Activated CD4-positive, alpha-beta T cell treated with anti-CD3 and anti-CD28 coated beads, Interleukin-2, amount 10 ng/mL, durations not matched to agents 7 days and 5 days (primary cell): ENCODE measurements at places on chromosomes 2 and 18. TPM values are rescaled to one million over a fixed set of nuclear protein-coding genes. Genes with fewer than 3 reads are reported as not detected.

The HOXD1 gene
- not detected for total RNA-seq

The TMEFF2 gene
- total RNA-seq = not detected

The CPO gene
- not detected for total RNA-seq

The NYAP2 gene
- not detected for total RNA-seq

The NPHP1 gene
- 0.27 TPM for total RNA-seq

The PDE1A gene
- not detected for total RNA-seq

The DUSP2 gene
- 14.2 TPM for total RNA-seq

The ALK gene
- total RNA-seq = not detected

The NTSR2 gene
- total RNA-seq = not detected

The MYCN gene
- not detected for total RNA-seq

The CD8B2 gene
- total RNA-seq = not detected

The MAP3K19 gene
- not detected for total RNA-seq

The TTLL4 gene
- 31.6 TPM for total RNA-seq

The GKN2 gene
- not detected for total RNA-seq

The GREB1 gene
- 0.10 TPM for total RNA-seq

The TBR1 gene
- not detected for total RNA-seq

The TEX44 gene
- not detected for total RNA-seq

The SLC5A7 gene
- total RNA-seq = not detected

The VWC2L gene
- total RNA-seq = not detected

The SAG gene
- total RNA-seq = not detected

The COMMD1 gene
- total RNA-seq = 29.1 TPM

The STARD7 gene
- 128 TPM for total RNA-seq

The NT5C1B gene
- total RNA-seq = not detected

The RNF149 gene
- 74.2 TPM for total RNA-seq

The SERPINB4 gene
- total RNA-seq = not detected

The APCDD1 gene
- not detected for total RNA-seq

The ZSWIM2 gene
- total RNA-seq = not detected

The SLC5A6 gene
- total RNA-seq = 34.2 TPM

The CYTIP gene
- 279 TPM for total RNA-seq

The CYP27C1 gene
- total RNA-seq = not detected

The BMP10 gene
- not detected for total RNA-seq

The SULT1C4 gene
- total RNA-seq = not detected

The TDRD15 gene
- total RNA-seq = not detected

The ETAA1 gene
- 12.6 TPM for total RNA-seq

The ANKRD30BL gene
- total RNA-seq = not detected

The KIF5C gene
- total RNA-seq = 6.0 TPM

The CSRNP3 gene
- not detected for total RNA-seq

The PLEKHB2 gene
- total RNA-seq = 55.4 TPM

The CIB4 gene
- not detected for total RNA-seq

The LDAH gene
- 37.0 TPM for total RNA-seq

The GAD1 gene
- total RNA-seq = 1.4 TPM

The PLCL1 gene
- total RNA-seq = 1.8 TPM

The SH2D6 gene
- total RNA-seq = 0.77 TPM

The OTOF gene
- total RNA-seq = 11.7 TPM

The STON1 gene
- total RNA-seq = 2.1 TPM

The RAPGEF4 gene
- 0.62 TPM for total RNA-seq

The SS18 gene
- 82.6 TPM for total RNA-seq
